ENCODE measurements at places on chromosomes 7 and 10.

DNA sequence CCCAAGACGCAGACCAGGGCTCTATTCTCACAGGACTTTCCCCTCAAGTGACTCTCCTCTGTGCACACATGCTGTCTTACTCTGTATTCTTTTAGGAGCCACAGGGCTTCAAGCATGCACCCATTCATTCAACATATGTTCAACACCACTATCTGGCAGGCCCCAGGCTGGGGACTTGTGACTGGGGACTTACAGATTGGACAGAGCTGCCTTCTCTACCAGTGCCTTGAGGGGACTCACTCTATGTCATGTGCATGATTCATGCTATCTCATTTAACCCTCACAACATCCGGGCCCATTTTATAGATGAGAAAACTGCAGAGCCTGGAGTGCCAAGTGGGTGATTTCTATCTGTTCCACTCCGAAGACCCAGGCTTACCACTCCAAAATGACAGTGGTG is 34.3 kb downstream of the MYL10 start:
- no peak for DNase-seq

- no peak for DNase-seq
Measured at GRCh38 chr7:43505412-43505811, 77.5 kb upstream of the STK17A start.

DNA sequence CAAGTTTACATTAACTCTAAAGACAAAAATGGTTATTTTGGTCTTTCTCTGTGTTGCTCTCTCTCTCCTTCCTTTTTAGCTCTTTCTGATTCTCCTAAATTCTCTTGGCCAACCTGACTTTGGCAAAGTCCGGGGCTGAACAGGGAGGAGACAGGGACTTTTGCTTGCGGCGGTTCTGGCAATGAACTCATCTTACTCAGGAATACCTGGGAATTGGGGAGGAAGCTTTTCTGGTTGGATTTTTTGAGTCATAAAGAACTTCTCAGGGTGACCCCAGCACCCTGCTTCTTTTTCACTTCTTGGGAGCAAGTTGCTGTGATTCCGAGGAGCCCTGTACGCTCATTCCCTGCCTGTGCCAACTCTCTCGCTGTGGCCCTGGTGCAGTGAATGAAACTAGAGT is 16.0 kb downstream of the GATA3 start:
- DNase-seq = no peak

DNA sequence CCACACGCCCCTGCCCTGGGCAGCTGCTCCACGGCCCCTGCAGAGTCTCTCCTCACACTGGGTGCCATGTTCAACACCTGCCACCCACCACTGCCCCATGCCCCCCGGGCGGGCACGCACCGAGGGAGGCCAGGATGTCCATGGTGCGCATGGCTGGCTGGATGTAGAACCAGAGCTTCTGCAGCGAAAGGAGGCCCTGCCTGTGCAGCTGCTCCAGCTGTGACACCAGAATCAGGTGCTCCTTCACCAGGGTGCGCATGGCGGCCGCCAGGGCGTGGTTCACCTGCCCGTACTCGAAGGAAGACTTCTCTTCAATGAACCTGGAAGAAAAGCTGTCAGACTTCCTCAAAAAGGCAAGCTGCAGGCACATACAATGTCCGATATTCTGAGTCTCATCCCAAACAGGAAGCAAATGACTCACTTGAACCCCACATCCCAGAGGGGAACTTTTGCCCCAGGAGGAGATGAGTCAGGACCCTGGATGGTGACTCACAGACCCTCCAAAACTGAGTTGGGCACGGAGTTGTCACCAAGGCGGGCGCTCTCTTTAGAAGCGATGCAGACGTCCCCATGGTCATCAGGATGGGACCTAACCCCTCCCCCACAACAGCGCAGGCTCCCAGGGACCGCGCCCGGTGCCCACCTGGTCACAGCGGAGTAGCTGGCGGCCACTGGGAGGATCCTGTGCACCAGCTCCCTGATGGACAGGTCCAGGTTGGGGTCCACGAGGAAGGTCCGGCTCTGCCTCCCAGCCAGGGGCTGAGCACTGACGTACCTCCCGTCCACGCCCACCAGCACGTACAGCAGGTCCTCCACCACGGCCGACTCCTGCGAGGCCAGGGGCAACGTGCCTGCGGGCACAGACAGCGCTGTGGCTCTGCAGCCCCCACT is 15.5 kb downstream of the TUBGCP2 start:
- DNase-seq = peak; percentile 94

- DNase-seq = peak; percentile 8
Measured at GRCh38 chr7:124101173-124101768, 68.4 kb upstream of the TMEM229A start.

DNA sequence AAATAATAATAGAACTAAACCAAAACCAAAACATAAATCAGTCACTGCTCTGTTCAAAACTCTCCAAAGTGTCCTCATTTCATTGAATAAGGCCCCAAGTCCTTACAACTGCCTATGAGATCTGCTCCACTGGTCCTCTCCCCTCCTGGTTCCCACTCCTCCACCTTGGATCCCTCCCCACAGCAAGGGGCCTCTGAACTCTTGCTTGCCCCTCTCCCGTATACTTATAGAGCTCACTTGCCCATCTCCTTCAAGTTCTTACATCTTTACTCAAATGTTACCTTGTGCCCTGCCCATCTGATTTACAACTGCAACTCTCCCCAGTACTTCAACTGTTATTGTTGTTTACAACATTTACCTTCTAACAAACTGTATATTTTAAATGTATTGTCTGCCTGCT is 819 bp downstream of the POLD2 start:
- no peak for DNase-seq
